T-cell (primary cell): ENCODE measurements at places on chromosomes 12 and 14. TPM values are rescaled to one million over a fixed set of nuclear protein-coding genes. Genes with fewer than 3 reads are reported as not detected.

The HEBP1 gene
- total RNA-seq, result 12.7 TPM

GRCh38 chr14:61178226-61179060 lies 102.7 kb downstream of the TMEM30B start:
- no peaks in the 10 kb centered on the region for H3K36me3 ChIP-seq
- peaks cover 13% of the 10 kb centered on the region for H3K4me1 ChIP-seq
- H3K4me3 ChIP-seq, result peak overlapping the region; percentile 30

The APOLD1 gene
- 3.8 TPM for total RNA-seq

DNA sequence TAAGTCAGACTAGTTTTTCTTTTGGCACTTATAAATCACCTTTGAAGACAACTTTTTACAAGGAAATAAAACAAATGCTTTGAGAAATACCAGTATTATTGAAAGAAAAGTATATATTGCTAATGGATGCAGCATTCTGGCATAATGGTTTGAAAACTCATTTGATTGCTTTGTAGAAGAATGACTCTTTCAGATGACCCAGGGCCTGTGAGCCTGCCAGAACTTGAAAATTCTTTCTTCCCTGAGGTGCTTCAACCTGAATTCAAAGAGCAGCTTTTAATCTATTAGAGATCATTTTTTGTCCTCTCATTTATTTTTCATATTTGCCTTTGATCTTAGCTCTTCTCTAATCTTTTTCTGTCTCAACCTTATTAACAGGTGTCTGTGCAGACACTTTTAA lies 87.4 kb downstream of the LRRK2 start:
- H3K4me3 ChIP-seq, result no peak overlapping the region
- no peaks in the 10 kb centered on the region for H3K27me3 ChIP-seq
- no peaks in the 10 kb centered on the region for H3K4me1 ChIP-seq
- no peak for DNase-seq
- no peaks in the 10 kb centered on the region for H3K36me3 ChIP-seq

The HCAR2 gene
- total RNA-seq, result not detected

DNA sequence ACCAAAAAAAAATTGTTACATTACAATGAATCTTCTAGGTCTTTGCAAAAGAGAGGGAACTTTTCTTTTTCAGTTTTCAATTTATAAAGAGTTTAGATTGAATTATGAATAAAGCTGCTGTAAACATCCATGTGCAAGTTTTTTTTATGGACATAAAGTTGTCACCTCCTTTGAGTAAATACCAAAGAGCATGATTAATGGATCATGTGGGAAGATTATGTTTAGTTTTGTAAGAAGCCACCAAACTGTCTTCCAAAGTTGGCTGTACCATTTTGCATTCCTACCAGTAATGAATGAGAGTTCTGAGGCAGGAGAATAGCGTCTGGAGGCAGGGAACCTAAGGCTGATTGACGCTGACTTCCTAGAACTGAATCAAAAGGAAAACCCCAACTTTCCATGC lies 30.2 kb downstream of the LEMD3 start:
- peaks cover 10% of the 10 kb centered on the region for H3K4me1 ChIP-seq
- H3K27ac ChIP-seq, result no peak overlapping the region
- DNase-seq, result no peak
- H3K36me3 ChIP-seq, result no peaks in the 10 kb centered on the region
- H3K27me3 ChIP-seq, result no peaks in the 10 kb centered on the region
- no peak overlapping the region for H3K4me3 ChIP-seq

The SIRT4 gene
- 1.6 TPM for total RNA-seq

The ANO2 gene
- total RNA-seq, result not detected

- H3K36me3 ChIP-seq, result peaks cover 8% of the 10 kb centered on the region
- H3K27me3 ChIP-seq, result no peaks in the 10 kb centered on the region
- DNase-seq, result no peak
- peaks cover 7% of the 10 kb centered on the region for H3K4me1 ChIP-seq
- no peak overlapping the region for H3K4me3 ChIP-seq
These were observed 15.6 kb upstream of the MCRS1 start for GRCh38 chr12:49583366-49584094.

DNA sequence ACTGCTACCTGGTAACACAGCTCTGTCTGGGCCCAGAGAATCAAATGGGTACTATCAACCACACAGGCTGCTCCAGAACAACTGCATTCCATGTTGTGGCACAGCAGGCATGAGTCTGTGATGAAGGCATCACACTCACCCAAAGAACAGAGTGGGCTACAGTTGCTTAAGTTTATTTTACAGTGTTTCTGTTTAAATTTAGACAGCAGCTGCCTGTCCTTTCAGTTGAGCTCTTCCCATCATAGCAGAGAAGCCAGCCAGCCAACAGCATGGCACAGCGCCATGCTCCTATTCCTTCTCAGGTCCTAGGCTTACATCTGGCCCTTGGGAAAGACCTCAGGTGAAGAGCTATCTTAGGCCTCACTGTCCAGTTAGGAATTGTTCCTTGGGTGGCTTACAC lies 147.0 kb upstream of the FRMD6 start:
- DNase-seq, result no peak
- H3K27ac ChIP-seq, result no peak overlapping the region
- H3K4me3 ChIP-seq, result no peak overlapping the region
- H3K4me1 ChIP-seq, result no peaks in the 10 kb centered on the region
- no peaks in the 10 kb centered on the region for H3K27me3 ChIP-seq

The RNF212B gene
- not detected for total RNA-seq

DNA sequence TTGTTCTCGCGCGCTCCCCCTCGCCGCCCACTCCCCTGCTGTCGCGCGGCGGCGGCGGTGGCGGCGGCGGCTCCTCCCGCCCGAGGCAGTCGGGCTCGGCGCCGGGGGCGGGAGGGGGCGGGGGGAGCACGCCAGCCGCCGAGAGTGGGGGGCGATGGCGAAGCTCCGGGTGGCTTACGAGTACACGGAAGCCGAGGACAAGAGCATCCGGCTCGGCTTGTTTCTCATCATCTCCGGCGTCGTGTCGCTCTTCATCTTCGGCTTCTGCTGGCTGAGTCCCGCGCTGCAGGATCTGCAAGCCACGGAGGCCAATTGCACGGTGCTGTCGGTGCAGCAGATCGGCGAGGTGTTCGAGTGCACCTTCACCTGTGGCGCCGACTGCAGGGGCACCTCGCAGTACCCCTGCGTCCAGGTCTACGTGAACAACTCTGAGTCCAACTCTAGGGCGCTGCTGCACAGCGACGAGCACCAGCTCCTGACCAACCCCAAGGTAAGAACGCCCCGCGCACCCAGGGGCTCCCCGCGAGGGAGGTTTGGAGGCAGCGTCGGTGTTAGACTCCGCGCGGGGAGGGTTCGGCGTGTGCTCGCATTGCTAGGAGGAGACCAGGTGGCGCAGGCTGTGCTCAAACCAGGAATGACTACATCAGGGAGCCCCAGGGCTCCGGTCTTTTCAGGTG lies 629 bp downstream of the KCNMB4 start:
- peak; percentile 69 for DNase-seq
- H3K36me3 ChIP-seq, result no peaks in the 10 kb centered on the region
- H3K27ac ChIP-seq, result peak overlapping the region; percentile 49
- peaks cover 16% of the 10 kb centered on the region for H3K4me1 ChIP-seq
- H3K4me3 ChIP-seq, result peak overlapping the region; percentile 90
- no peaks in the 10 kb centered on the region for H3K27me3 ChIP-seq

DNA sequence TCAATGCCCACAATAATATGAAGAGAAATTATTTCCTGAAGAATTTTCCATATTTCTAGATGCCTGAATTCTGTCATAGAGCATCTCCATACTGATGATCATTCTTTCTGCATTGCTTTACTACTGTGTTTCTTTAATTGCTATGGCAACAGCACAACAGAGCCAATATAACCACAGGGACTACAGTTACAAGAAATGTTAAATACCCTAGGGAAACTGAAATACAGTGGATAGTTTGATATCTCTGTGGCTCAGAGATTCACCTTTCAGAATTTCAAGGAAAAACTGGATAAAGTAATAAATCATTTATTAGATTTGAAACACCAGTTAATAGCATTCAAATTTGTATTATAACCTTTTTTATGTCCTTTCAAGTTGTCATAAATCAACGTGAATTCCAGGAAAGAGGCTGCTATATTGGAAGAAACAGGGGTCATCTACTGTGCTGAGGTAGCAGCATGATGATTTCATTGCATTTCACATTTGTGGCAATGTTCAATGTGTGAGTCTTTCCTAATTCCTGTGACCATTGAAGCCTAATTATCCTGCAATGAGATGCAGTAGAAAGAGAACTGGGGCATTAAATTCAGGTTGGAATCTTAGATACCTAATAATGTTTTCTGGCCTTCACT lies 267.1 kb downstream of the LRFN5 start:
- no peaks in the 10 kb centered on the region for H3K4me1 ChIP-seq
- H3K4me3 ChIP-seq, result no peak overlapping the region
- no peak for DNase-seq
- H3K27me3 ChIP-seq, result no peaks in the 10 kb centered on the region
- H3K27ac ChIP-seq, result no peak overlapping the region
- H3K36me3 ChIP-seq, result no peaks in the 10 kb centered on the region

The SMIM41 gene
- not detected for total RNA-seq

DNA sequence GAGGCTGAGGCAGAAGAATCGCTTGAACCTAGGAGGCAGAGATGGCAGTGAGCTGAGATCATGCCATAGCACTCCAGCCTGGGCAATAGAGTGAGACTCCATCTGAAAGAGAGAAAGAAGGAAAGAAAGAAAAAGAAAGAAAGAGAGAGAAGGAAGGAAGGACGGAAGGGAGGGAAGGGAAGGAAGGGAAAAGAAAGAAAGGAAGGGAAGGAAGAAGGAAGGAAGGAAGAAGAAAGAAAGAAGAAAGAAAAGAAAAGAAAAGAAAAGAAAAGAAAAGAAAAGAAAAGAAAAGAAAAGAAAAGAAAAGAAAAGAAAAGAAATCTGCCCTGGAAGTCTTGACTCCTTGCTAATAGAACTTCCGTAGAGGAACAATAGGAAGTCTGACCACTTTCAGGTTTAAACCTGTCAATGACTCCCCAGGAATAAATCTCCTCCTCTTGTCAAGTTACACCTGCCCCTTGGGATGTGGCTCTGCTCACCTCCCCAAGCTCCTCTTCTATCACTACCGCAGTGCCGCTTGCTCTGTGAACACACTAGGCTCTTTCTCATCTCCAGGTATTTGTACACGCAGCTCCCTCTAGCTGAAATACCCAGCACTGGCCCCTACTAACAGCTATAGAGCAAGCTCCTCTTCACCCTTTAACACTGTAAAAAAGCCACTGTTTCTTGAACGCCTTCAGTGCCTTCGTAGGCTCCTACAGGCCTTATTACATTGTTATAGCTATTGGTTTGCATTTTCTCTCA lies 773.1 kb upstream of the TBX3 start:
- H3K27me3 ChIP-seq, result peaks cover 14% of the 10 kb centered on the region
- H3K36me3 ChIP-seq, result no peaks in the 10 kb centered on the region
- H3K4me3 ChIP-seq, result no peak overlapping the region
- no peaks in the 10 kb centered on the region for H3K4me1 ChIP-seq
- H3K27ac ChIP-seq, result no peak overlapping the region
- DNase-seq, result no peak

DNA sequence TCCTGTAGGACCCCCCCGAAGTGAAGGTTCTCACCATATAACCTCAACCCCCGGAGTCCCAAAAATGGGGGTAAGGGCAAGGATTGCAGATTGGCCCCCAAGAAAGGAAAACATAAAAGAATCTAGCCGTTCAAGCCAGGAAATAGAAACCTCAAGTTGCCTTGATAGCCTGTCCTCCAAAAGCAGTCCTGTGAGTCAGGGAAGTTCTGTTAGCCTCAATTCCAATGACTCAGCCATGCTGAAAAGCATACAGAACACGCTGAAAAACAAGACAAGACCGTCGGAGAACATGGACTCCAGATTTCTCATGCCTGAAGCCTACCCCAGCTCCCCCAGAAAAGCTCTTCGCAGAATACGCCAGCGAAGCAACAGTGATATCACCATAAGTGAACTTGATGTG lies 344.2 kb upstream of the RGS6 start:
- no peaks in the 10 kb centered on the region for H3K36me3 ChIP-seq
- no peak overlapping the region for H3K4me3 ChIP-seq
- no peak for DNase-seq

DNA sequence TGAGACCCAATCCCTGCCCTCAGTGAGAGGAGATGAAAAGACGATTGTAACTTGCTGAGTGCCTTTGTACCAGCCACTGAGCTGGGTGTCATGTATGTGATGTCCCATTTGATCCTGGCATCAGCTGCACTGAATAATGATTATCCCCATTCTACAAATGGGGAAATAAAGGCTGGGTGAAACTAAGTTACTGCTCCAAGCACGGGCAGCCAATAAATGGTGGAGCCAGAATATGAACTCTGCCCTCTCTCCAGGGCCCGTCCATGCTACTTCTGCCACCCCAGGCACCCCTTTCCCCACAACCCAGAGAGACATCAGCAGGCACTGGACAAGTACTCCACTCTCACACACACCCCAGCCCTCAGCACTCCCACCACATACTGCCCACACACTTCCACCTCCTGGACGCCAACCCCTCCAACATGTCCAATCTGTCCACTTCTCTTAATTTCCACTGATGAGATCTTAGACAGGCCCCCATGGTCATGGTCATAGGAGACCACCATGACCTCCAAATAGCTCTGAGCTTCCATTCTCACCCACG lies 115.8 kb downstream of the DICER1 start:
- no peak overlapping the region for H3K27ac ChIP-seq
- no peaks in the 10 kb centered on the region for H3K27me3 ChIP-seq
- H3K4me3 ChIP-seq, result no peak overlapping the region
- H3K36me3 ChIP-seq, result no peaks in the 10 kb centered on the region
- no peak for DNase-seq

The ACOT6 gene
- not detected for total RNA-seq

- H3K36me3 ChIP-seq, result no peaks in the 10 kb centered on the region
- no peak overlapping the region for H3K4me3 ChIP-seq
- DNase-seq, result no peak
- H3K27ac ChIP-seq, result no peak overlapping the region
- no peaks in the 10 kb centered on the region for H3K4me1 ChIP-seq
These were observed 22.8 kb upstream of the GARIN2 start for GRCh38 chr14:67166450-67166853.

GRCh38 chr12:119573086-119573485 lies 20.5 kb upstream of the TMEM233 start:
- H3K4me3 ChIP-seq, result no peak overlapping the region
- no peaks in the 10 kb centered on the region for H3K36me3 ChIP-seq
- H3K4me1 ChIP-seq, result no peaks in the 10 kb centered on the region
- no peak overlapping the region for H3K27ac ChIP-seq
- no peaks in the 10 kb centered on the region for H3K27me3 ChIP-seq
- DNase-seq, result no peak

The FLRT2 gene
- not detected for total RNA-seq

- DNase-seq, result no peak
- no peak overlapping the region for H3K27ac ChIP-seq
These were observed 53.0 kb downstream of the LGR5 start for GRCh38 chr12:71492604-71493003.

GRCh38 chr12:131332224-131332623 lies 378.5 kb downstream of the ADGRD1 start:
- no peak overlapping the region for H3K4me3 ChIP-seq
- H3K27ac ChIP-seq, result no peak overlapping the region
- DNase-seq, result no peak

GRCh38 chr14:34794217-34794616 lies 79.8 kb upstream of the CFL2 start:
- DNase-seq, result no peak
- H3K4me3 ChIP-seq, result no peak overlapping the region
- H3K4me1 ChIP-seq, result no peaks in the 10 kb centered on the region
- no peak overlapping the region for H3K27ac ChIP-seq
- H3K27me3 ChIP-seq, result no peaks in the 10 kb centered on the region

The DCAF4 gene
- 28.0 TPM for total RNA-seq

The MSRB3 gene
- 0.33 TPM for total RNA-seq

GRCh38 chr14:95235767-95236166 lies 78.4 kb upstream of the DICER1 start:
- no peaks in the 10 kb centered on the region for H3K36me3 ChIP-seq
- H3K4me3 ChIP-seq, result no peak overlapping the region
- H3K27me3 ChIP-seq, result peaks cover 17% of the 10 kb centered on the region
- no peak for DNase-seq
- H3K27ac ChIP-seq, result no peak overlapping the region

The WDHD1 gene
- total RNA-seq, result 5.5 TPM
